Ecto neural progenitor cell (in vitro differentiated cells): ENCODE measurements at places on chromosomes 4 and X.
A peak's percentile ranks its signal among the peaks of the same experiment; 100 is the strongest.

DNA sequence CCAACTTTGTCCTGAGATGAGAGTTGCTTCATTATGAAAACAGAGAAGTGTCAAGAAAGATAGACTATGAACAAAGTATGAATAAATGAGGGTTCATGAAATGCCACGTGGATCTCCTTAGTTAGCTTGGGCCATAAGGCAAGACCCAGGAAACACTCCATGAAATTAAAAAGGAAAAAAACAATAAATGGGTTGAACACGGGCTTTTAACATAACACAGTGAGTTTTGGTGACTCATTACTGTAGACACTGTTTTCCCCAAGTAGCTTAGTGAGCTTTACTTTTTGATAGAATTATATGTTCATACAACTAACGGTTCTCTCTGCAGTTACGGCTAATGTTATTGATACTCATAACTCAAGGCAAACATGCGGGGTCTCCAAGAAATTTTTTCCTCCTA, 265.0 kb downstream of the DHX15 start:
- no peak for DNase-seq

- no peak for DNase-seq
Observed at GRCh38 chr4:106816496-106816895, 219.6 kb downstream of the DKK2 start.

- DNase-seq = no peak
Observed at GRCh38 chr4:26085551-26085950, 171.5 kb downstream of the SMIM20 start.

DNA sequence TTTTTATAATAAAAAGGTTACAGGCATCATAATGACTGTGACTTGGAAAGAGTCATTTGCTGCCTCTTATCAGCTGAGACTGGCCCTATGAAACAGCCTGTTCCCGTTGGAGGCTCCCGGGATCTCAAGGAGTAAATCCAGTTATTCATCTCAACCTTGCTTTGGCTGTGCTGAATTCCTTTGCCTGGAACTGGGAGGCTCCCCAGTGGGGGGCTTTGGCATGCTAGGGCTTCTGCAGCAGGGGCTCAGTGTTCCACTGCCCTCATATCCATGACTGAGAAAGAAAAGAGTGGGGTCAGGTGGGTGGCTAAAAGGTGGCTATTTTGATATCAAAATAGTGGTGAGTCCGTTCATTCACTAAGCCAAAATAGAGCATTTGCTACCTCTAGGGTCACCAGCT, 71.2 kb downstream of the TRPC5 start:
- peak; percentile 52 for DNase-seq

DNA sequence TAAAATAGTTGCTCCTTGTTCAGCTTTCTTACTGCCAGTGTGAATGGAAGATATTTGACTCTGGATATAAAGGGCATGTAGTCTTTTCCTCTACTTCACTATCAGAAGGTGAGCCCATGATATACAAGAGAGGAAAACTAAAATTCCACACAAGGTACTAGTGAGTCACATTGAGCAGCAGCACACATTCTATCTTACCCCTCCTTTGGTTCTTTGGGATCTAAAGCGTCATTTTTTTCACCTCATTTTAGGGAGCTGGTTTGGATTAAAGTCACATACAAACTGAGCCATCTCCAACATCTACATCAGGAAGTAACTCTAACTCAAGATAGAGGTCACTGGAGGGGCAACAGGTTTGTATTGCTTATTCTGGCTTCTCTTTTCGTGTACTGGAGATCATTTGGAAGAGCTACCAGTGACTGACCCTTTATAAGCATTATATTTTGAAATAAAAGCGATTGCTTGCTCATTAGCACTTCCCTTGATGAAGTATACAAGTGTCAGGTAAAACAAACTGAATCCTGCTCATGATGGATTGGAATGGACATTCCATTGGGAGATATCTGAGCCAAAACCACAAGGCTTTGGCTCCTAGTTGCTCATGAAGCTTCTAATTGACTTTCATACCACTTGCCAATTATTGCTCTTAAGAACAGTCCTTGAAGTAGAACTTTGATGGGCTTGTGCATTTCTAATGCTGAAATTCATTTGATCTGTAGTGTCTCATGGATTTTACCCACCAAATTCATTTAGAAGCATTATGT, 124.1 kb downstream of the SPCS3 start:
- DNase-seq = no peak

DNA sequence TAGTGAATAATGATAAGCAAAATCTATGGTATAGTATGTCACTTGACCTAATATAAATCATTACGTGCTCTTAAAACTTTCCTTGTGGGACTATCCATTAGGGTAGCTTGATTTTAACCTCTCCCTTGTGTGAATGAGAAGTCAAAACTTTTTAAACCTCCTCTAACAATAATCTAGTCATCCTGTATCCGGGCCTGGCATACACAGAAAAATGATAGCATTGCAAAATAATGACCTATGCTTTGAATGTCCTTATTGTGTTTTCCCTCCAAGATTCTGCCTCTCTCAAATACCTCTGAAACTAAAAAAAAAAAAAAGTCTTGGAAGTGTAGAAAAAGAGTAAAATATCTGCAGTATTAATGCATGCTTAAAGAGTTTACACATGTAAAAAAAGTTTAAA, 250.0 kb upstream of the NDST3 start:
- no peak for DNase-seq

- DNase-seq = no peak
Observed at GRCh38 chr4:89166971-89167475, 55.7 kb downstream of the TIGD2 start.

DNA sequence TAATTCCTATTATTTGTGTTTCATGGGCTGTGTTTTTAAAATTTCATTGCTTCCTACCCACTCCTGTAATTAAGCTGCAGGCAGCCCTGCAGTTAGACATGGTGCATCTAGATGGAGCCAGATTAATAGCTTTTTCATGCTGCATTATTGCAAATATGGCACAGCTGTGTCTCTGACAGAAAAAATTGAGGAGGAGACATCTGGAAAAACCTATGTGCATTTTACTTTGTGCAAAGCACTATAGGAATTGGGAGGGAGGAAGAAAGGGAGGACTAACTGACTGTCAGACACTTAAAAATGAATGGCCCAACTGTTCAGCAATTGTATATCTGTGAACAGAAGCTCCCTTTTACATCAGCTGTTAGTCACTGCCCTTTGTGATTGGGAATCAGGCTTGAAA, 8.1 kb upstream of the RPGR start:
- DNase-seq = no peak

DNA sequence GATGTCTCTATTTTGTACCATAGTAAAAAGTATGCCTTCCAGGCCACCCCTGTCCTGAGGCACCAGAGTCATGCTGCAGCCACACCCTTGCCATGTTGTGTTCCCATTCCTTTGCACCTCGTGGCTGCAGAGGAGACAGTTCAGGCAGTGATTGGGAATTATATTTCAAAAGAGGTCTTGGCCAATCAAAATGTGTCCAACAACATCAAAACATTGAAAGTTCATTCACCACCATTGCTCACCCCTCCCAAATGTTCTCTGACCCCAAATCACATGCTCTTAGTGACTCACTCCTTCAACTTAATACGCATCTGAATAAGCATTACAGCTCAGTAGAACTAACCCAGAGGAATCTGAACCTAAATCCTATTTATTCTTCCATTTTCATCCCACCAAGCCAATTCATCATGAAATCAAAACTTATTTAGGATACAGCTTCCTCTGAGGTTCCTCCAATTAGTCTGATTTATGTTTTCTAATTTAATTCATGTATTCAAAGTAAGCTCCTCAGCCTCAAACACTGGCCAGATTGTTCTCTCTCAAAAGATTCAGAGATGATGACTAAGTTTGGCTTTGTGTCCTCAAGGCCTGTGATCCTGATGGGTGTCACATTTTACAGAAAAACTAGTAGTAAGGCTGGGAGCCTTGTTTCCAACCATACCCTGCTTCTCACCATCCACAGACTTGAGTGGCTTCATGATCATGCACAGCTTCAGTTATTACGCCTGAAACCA, 323.2 kb upstream of the INTU start:
- no peak for DNase-seq

DNA sequence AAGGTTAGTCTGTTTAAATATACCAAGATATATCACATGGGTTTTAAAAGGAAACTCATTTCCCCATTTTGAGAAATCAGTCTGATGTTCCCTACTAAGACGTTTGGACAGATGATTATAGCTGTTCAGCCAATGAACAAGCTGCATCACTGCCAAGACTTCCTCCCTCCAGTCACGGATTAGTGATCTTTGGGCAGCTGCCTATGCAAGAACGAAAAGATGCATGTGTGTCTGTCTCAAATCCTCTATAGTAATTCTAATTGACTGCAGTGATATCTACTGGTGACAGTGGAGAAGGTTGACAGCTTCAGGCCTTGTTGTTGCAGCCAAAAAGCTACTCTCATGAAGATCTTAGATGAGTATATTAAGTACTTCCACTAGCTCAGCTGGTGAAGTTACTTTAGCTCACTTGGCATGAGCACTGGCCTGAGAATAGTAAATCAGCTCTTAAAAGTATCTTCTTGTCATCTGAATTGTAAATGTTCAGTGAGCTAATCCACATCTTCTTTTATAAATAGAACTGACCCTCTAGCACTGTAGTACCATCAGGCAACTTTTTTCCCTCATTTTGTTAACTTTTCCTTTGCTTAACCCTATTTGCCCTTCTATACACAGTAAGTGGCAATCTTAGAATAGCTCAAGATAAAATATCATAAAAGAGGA, 134.5 kb upstream of the PCDH10 start:
- DNase-seq = no peak

GRCh38 chr4:35250331-35250730, 994.0 kb downstream of the ARAP2 start:
- DNase-seq = no peak

DNA sequence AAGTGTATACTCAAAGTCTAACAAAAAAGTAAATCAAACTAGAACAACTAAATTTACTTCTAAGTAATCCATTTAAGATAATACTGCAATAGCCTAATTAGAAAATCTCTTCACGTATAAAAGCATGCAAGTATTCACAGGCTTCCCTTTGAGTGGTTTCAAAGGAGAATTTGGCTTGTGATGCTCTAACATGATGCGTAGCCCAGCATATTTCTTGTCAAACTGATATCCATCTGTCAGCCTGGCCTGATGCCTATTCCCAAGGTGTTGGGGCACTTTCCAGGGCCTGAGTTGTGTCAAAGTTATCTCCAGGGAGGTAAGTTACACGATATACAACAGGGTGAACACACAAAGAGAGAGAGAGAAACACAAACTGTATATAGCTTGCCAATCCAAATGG, 287.0 kb upstream of the MAGEB18 start:
- no peak for DNase-seq

DNA sequence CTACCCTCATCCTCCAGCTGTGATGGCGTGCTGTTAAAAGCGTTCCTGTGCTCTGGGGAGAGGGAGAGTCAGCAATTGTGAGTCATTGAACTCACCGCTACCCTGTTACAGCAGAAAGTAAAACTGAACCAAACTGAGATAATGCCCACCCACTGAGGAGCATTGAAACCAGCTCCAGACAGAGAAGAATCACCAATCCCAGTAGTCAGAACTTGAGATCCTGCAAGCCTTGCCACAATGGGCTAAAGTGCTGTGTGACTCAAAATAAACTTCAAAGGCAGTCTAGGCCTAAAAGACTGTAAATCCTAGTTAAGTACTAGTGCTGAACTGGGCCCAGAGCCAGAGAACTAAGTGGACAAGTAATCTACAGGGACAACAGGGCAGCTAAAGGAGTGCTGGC, 1394.2 kb upstream of the DIAPH2 start:
- DNase-seq = no peak

GRCh38 chrX:135489542-135489941, 30.9 kb upstream of the INTS6L start:
- DNase-seq = no peak

DNA sequence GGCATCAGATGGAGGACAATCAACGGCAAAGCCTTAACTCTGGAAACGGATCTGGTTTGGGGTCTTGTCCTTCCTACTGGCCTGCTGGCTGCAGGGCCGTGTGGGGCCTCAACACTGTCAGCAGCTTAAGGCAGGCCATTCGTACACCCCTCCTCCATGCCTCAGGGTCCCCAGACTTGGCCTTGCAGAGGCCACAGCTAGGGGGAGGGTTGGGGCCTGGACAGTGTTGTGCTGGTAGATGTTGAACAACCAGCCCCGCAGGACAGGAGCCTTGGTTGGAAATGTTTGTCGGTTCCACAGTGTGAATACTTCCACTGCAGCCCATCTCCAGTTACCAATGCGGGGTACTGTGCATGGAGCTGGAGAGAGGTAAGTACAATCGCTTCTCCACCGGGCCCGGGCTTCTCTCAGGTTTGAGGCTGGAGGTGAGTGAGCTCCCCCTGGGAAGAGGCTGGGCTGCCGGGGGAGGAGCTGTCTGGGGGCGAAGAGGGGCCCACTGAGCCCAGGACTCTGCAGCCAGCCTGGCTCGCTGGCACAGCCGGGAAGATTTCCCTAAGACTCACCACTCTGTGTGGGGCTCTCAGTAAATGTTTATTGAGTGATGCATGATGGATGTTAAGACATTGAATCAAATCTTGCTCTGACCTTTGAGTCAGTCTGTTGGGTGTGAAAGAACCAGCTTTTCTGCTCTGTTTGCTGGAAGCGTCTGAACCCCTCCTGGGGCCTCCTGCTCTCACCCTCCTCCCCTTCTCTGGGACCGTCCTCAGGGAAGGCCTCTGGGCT, 19.7 kb upstream of the GPR78 start:
- no peak for DNase-seq

DNA sequence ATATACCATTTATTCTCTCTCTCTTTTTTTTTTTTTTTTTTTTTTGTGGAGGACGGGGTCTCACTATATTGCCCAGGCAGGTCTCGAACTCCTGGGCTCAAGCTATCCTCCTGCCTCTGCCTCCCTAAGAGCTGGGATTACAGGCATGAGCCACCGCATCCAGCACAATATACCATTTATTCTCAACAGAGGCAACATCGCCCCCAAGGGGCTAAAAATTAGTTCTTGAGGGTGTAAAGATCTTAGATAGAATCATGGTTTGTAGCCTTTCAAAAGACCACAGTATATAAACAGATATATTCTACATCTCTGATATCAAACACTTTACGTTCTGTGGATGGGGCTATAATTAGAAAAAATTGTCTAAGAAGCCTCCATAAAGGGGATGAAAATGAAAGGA, 39.8 kb upstream of the TCEAL2 start:
- DNase-seq = no peak

DNA sequence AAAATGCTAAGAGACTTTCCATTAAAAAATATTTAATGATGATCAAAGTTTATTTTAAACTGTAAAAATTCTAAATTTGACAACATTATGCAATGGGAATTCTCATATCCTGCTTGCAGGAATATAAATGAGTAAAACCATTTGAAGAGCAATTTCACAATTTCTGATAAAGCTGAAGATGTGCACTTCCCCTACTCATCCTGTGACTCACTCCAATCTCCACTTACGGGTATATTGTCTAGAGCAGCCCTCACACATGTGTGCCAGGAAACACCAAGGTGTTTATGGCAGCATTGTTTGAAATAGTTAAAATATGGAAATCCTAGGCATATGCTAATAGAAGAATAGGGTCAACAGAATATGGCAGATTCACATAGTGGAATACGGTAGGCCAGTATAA, 158.4 kb downstream of the PDHA2 start:
- DNase-seq = no peak

GRCh38 chr4:48247142-48247877, 22.3 kb downstream of the TEC start:
- DNase-seq = no peak
